Head of caudate nucleus (tissue), 42 donors: ENCODE measurements at places on chromosomes 5 and 9.

DNA sequence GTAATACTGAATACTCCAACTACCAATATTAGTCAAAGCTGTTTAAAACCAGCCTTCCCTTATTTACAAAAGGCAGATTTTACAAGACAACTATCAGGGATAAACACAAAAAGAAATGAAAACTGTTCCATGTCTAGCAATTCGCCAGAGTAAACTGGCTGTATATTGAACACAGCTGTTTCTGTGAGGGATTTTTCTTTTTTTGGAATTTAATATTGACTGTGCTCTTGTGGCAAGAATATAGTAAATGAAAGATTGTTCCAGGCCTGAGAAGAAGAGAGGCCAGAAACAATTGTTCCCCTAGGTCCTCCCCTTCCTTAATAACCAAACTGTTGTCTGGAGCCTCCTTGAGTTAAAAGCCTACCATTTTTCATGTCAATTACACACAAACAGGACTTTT lies 188.6 kb downstream of the PDE4D start:
- DNase-seq = no peak

GRCh38 chr5:120516805-120517204 lies 52.7 kb downstream of the PRR16 start:
- no peak for DNase-seq

DNA sequence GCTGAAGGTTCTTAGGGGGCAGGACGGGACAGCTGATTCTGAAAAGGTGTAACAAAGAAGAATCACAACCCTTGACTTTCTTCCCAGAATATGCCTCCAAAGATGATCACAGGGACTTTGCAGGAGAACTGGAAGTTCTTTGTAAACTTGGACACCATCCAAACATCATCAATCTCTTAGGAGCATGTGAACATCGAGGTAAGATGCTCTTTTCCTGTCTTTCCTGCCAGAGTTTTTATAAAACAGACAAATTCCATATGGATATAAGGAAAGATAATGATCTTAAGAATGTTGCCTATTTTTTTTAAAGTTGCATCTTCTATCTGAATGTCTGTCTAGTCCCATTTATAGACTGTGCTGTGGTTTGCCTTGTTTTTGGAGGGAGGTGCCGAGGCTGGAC lies 87.9 kb downstream of the EQTN start:
- no peak for DNase-seq

GRCh38 chr9:128190013-128190412 lies 1.4 kb downstream of the CIZ1 start:
- DNase-seq = no peak

- no peak for DNase-seq
These were observed 6.9 kb upstream of the TMEM161B start for GRCh38 chr5:88275581-88275980.

DNA sequence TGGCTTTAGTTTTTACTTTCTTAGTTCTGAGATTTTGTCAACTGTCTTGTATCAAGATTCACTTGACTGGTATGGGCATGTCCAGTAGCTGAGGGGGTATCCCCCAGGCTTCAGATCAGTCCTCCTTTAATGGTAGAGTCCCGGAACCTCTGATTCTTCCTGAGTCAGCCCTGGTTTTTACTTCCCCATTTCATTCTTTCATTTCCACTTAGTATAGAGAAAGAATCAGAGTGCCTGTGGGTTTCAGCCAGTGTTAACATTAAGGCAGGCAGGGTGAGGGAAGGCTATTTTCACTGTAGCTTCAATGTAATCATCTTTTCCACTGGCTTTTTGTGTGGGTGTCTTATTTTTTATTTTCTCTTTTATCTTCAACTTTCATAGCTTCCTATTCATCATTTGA lies 8.3 kb upstream of the COMMD10 start:
- no peak for DNase-seq

- DNase-seq = no peak
These were observed 633.5 kb downstream of the DTWD2 start for GRCh38 chr5:118354797-118355196.

- no peak for DNase-seq
These were observed 269.1 kb downstream of the NR2F1-AS1 start for GRCh38 chr5:93311881-93312280.

DNA sequence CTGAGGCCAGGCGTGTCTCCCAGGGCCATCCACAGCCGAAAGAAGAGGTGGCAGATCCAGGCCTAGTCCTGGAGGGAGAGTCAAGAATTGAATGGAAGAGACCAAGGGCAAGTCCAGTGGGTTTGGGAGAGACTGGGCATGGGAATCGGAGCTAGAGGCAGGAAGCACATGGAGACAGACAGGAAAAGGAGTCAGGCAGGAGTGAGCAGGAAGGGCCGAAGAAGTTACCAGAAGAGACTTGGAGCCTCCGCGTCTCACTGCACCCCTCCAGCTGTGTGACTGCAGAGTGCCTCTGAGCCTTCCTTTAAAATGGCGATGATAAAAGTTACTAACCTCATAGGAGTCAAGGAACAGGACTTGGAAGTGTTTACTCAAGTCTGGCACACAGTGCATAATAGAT lies 64.4 kb upstream of the ANGPTL2 start:
- DNase-seq = no peak

DNA sequence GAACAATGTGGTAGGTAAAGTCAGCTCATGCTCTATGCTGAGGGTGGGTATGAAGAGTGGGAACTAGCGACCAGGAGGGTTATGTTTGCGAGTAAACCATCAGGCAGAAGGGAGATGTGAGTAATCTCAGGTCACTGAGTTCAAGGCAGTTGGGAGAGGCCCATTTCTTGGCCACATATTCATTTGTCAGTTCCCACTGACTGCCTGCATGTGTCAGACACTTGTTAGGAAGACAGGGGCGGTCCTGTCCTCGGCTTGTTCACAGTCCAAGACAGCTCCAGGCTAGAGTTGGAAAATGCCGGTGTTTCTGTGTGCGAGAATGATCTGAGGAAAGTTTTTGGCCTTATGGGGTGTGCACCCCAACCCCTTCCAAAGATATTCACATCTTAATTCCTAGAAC lies 48.6 kb upstream of the GDNF start:
- DNase-seq = no peak

DNA sequence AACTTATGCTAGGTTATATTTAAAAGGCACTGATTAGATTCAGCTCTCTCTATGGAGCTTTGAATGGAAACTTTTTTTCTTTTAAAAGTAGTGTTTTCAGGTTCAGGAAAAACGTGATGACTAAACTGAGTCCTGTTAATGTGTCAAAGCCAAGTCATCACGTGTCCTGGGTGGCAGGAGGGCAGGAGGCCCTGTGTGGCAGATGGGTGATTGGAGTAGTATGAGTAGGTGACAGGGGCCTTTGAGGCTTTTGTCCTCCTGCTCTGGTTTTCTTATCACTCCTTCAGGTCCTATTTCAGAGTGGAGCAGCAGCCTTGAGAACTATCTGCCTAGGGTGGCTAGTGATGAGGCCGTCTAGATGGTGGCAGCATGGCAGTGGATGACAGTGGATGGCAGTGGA lies 17.7 kb upstream of the CARTPT start:
- no peak for DNase-seq

- no peak for DNase-seq
These were observed 50.7 kb downstream of the P4HA2 start for GRCh38 chr5:132176987-132177386.

DNA sequence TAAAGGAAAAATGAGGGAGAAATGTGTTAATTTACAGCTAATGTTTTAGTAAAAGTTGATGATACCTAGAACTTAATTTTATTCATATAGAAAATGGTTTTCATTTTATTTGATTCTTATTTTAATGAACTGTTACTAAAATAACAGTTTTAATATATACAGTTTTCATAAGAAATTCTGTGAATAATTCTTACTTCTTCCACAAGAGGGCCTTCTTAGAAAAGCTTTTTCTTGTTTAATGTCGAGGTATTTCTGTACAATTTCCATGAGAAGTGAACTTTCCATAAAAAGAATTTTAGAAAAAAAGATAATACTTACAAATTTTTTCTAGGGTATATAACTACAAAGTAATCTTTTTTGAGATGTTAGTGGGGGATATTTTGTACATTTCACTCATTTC lies 73.9 kb downstream of the KLF9 start:
- no peak for DNase-seq

GRCh38 chr5:6026766-6027406 lies 351.5 kb downstream of the MED10 start:
- no peak for DNase-seq

- DNase-seq = no peak
These were observed 430 bp upstream of the MAPKAP1 start for GRCh38 chr9:125707472-125707804.

DNA sequence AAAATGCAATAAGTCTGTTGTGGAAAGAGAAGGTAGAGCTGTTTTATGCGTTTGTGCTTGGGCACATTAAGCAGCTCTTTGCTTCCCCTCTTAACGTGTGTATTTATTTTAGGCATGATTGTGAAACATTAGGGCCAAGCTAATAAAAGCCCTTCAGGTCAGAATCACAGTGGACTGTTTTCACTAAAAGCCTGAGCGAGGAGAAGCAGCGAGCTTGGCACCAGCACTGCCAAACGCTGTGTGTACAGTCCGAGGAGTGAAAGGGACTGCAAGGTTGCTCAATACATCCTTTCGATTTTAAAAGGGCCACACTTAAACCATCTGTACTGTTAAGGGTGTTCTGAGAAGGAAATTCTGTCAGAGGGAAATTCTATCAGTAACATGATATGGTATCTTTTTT lies 107.2 kb upstream of the CKMT2 start:
- DNase-seq = no peak
